ENCODE measurements at places on chromosomes 1 and 21.
A peak's percentile ranks its signal among the peaks of the same experiment; 100 is the strongest.

DNA sequence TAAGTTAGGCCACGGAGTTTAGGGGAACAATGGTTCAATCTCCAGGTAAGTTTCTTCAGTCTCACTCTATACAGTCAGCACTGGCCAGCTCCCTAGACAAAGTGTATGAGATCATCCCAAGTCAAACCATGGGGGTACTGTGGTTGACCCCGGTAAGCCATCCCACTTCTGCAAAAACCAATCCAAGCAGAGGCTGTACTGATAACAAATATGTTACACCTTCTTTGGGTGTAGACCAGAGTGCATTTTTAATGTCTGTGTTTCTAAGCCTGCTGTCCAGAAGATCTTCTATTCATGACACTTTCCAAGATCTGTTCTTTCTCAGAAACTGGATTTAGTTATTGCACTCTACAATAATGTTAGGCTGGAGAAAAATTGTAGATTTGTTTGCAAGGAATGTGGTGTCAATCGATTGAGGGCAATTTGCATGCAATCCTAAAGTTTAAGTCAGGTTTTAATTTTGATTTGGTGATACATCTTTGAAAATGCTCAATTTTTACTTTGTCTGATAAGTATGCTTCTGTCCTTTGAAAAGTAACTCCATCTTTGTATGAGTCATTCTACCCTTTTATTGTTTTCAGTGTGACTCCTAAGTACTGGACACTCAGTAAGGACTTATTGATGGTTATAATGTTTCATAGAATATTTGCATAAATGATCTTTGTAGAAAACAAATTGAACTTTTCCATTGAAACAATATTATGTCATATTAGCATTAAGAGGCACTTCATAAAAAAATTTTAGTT, 152.4 kb downstream of the HLX start:
- DNase-seq: no peak

DNA sequence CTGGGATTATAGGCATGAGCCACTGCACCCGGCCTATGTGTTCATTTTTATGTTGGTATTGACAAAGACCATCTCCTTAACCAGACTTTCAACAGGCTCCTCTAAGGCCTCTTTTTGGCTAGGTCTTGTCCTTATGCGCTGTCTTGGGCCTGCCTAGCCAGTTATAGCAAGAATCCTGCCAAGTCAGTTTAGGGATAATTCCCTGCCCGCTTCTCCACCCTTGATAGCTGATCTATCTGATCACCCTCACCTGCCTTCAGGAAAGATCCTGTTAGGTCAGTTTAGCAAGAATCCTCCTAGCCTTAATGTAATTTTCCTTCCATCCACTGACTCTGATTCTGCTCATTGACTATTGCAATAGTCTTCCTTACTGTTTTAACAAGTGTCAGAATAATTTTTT, 2.4 kb upstream of the B4GALT3 start:
- no peak for DNase-seq

DNA sequence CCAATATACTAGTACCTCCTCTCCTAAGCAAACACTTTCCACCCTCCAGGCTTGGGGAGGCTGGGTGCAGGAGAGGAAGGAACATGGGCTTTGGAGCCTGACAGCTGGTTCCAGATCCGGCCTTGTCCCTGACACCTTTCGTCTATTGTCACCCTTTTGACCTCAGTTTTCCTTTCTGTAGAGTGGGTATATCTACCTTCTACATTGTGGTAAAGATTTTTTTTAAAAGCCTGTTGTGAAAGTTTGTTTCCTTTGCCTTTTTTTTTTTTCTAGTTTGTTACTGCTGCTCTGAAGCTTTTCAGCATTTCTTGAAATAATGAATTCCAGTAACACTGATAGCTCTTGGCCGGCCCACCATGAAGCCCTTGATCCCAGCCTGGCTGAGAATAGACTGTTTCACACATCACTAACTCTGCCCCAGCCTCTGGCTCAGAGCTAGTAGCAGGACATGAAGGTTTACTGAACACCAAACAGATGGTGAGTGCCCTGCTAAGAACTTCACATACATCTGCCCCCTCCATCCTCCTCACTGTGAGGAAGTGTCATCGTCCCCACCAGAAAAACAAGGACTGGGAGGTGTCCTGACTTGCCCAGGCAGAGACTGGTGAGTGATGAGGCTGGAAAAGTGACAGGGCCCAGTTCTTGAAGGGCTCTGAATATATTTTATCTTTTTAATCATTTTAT, 33.0 kb upstream of the ID3 start:
- no peak for DNase-seq

- DNase-seq: no peak
These were observed 719.0 kb downstream of the RWDD3 start for GRCh38 chr1:95953015-95953414.

DNA sequence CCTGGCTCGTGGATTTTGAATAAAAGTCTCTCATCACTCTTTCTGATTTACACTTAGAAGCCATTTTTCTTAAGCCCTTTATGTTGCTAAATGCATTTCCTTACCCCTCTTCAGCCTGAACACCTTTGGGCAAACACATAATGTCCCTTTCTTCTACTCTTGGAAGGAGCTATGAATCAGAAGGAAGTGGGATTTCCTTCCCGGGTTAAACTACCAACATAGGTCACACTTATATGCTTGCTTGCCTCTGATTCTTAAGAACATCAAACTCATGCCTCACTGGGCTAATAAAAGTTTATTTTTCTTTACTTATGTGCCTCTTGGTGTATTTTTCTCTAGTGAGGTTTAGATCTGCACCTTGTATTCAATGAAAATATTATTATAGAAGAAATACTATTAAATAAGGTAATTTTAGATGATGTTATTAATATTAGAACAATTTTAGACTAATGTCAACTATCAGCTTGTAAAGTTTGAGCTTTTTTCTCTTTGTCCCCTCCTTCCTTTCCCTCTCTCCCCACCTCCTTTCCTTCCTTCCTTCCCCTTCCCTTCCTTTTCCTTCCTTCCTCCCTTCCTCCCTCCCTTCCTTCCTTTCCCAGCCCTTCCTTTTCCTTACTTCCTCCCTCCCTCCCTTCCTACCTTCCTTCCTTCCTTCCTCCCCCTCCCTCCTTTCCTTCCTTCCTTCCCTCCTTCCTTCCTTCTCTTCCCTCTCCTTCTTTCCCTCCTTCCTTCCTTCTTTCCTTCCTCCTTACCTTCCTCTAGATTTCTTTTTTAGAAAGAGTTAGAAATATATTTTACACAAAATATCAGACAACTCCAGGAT, 66.5 kb upstream of the KCNJ6 start:
- no peak for DNase-seq

DNA sequence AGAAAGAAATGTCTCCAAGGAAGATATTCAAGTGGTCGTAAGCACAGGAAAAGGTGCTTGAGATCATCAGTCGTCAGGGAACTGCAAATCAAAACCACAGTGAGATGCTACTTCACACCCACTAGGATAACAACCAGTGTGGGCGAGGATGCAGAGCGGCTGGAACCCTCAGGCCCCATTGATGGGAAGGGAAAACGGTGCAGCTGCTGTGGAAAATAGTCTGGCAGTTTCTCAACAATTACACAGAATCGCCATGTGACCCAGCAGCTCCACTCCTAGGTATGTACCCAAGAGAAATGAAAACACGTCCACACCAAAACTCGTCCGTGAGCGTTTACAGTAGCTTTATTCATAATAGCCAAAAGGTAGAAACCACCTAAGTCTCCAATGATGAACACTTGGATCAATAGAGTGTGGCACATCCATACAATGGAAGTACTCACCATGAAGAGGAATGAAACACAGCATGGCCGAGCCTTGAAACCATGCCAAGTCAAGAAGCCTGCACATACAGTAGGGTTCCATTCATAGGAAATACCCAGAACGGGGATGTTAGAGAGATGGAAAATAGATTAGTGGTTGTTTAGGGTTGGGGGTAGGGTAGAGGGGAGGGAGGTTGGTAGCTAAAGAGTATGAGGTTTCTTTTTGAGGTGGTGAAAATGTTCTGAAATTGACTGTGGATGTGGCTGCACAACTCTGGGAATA, 6.1 kb downstream of the DFFB start:
- DNase-seq: no peak

- peak; percentile 13 for DNase-seq
These were observed 102.0 kb downstream of the BEND5 start for GRCh38 chr1:48674641-48675040.

DNA sequence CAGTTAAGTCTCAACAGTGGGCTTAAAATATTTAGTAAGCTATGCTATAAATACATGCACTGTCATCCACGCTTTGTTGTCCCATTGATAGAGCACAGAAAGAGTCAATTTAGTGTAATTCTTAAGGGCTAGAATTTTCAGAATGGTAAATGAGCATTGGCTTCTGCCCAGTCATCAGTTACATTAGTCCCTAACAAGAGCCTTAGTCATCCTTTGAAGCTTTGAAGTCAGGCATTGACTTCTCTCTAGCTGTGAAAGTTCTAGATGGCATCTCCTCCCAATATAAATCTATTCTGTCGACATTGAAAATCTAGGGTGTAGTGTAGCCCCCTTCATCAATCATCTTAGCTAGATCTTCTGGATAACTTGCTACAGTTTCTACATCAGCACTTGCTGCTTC, 12.0 kb upstream of the LPGAT1 start:
- no peak for DNase-seq

DNA sequence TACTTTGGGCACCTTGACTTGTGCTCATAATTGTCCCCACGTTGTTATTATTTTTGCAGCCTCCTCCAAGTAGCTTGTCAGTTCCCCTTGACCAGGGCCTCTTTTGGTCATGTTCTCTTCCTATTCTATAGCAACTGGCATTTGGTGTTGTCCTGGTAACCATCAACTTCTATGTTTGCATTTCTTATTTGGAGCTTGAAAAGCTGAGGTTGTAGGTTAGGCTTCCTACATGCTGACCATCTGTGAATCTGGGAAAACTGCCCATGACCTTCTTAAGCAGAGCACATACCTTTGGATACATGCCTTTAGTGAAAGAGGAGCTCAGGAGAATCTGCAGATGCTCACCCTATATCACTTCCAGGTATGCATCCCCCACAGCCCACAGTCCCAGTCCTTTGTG, 160.8 kb downstream of the HHAT start:
- DNase-seq: no peak

- no peak for DNase-seq
These were observed 198.6 kb downstream of the SDCCAG8 start for GRCh38 chr1:243454328-243454997.

DNA sequence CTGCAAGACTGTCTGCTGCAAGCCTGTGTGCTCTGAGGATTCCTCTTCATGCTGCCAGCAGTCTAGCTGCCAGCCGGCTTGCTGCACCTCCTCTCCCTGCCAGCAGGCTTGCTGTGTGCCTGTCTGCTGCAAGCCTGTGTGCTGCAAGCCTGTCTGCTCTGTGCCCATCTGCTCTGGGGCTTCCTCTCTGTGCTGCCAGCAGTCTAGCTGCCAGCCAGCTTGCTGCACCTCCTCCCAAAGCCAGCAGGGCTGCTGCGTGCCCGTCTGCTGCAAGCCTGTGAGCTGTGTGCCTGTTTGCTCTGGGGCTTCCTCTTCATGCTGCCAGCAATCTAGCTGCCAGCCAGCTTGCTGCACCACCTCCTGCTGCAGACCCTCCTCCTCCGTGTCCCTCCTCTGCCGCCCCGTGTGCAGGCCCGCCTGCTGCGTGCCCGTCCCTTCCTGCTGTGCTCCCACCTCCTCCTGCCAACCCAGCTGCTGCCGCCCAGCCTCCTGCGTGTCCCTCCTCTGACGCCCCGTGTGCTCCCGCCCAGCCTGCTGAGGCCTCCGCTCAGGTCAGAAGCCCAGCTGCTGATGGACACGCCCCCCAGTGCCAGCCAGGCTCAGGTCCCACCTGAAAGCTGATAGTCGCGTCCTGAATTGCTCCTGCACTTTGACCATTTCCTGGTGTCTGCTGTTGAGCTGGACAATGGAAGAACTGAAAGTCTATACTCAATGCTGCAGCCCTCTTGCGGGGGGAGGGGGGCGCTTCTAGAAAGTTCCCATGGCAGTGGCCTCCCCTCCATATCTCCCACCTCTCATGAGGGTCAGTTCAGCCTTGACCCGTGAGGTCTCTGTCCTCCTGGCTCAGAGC, 1.2 kb downstream of the KRTAP10-4 start:
- no peak for DNase-seq

DNA sequence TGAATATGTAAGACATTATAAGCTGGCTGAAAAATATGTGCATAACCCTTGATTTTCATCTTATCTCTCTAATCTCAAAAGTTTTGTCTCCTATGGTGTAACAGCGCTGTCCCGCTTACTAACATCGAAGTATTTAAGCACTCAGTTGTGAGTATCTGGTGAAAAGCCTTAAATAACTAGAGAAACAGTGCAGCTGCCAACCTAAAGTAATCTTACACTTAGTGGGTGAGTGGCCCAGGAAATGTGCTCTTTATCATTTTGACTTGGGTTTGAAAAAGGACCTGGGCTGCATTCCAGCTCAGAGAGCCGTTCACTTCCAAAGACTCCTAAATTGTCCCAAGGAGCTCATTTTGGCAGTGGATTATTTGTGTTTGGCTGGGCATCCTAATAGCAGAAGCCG, 225.9 kb downstream of the SPATA17 start:
- no peak for DNase-seq

DNA sequence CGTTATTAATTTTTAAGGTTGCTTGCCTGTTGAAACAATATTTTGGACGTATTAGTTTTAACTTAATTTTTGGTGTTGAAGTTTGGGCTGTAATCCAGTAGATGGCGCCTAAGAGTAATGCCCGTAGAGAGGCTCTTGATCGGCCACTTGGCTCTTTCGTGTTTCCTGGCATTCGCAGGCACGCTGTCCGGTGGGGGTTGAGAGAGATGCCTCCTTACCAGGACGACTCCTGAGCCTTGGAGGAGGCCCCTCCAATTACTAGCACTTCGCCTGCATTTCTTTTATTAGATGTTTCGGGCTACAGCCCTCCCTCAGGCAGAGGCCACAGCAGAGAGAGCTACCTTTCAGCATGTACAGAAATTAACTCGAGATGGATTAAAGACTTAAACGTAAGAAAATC, 12.0 kb downstream of the OR2M4 start:
- DNase-seq: peak; percentile 28

- no peak for DNase-seq
These were observed 92.7 kb downstream of the LEPR start for GRCh38 chr1:65512967-65513780.

GRCh38 chr1:158121604-158122254, 59.0 kb upstream of the CD1D start:
- no peak for DNase-seq

- no peak for DNase-seq
These were observed 23.5 kb upstream of the KCNAB2 start for GRCh38 chr1:6022193-6022592.

GRCh38 chr1:27003745-27004470, 8.7 kb downstream of the TENT5B start:
- no peak for DNase-seq

GRCh38 chr1:223662943-223663342, 2.6 kb downstream of the CAPN8 start:
- no peak for DNase-seq
